Type B pancreatic cell (in vitro differentiated cells): ENCODE measurements at places on chromosomes 11 and 22. TPM values are rescaled to one million over a fixed set of nuclear protein-coding genes. Genes with fewer than 3 reads are reported as not detected.
A peak's percentile ranks its signal among the peaks of the same experiment; 100 is the strongest.

GRCh38 chr11:99565333-99565732 lies 544.6 kb downstream of the CNTN5 start:
- no peak overlapping the region for H3K4me3 ChIP-seq
- no peaks in the 10 kb centered on the region for H3K4me1 ChIP-seq
- no peaks in the 10 kb centered on the region for H3K36me3 ChIP-seq
- H3K27me3 ChIP-seq, result peaks cover 5% of the 10 kb centered on the region
- no peak overlapping the region for H3K27ac ChIP-seq

ANO3 gene
- 0.29 and 1.0 TPM in 2 replicates for total RNA-seq

SLC16A8 gene
- not detected in 2 replicates for total RNA-seq

DNA sequence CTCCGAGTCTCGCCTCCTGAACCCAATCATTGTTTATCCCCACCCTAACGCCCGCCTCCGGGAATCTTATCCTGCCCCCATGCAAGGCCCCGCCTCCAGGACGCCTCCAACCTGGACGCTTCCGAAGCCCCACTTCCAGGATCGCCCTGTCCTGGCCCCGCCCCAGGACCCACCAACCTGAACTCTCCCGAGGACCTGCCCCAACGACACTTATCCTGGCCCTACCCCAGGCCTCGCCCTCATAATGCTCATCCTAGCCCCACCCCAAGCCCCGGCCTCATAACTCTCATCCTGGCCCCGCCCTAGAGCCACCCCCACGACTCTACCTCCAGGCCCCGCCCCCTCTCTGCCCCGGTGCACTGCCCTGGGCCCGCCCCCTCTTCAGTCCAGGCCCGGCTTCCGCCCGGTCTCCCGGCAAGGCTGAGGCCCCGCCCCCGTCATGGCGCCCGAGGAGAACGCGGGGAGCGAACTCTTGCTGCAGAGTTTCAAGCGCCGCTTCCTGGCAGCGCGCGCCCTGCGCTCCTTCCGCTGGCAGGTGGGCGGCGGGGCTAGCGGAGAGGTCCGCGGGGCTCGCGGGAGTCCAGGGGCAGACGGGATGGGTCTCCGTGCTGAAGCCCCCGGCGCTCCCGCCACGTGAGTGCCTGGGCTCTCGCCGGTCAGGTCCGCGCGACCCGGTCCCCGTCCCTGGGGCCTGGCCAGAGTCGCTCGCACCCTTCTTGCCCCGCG lies 45.7 kb upstream of the DEFB108B start:
- peaks cover 16% of the 10 kb centered on the region for H3K4me1 ChIP-seq
- H3K27me3 ChIP-seq, result peaks cover 4% of the 10 kb centered on the region
- peak overlapping the region; percentile 99 for H3K4me3 ChIP-seq
- peak; percentile 95 for DNase-seq

OR52I2 gene
- total RNA-seq, result not detected in 2 replicates

PVALB gene
- total RNA-seq, result 0.75 TPM in 1 of 2 replicates, not detected in the other

DNA sequence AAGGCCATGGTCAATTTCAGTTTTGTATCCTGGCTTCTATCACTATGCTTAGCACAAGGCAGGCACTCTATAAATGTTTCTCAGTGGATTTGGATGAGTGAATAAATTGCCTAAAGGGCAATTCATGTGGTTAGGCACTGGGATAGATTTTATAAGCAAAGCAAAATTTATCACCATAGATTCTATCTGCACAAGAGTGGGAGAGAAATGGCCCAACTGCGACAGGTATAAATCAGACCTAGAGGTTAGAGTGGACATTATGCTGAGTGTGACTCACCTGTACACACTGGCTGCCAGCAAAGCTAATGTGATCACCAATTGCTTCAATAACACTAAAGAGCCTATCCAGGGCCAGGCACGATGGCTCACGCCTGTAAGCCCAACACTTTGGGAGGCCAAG lies 514.0 kb downstream of the BUD13 start:
- H3K4me3 ChIP-seq, result no peak overlapping the region
- H3K27me3 ChIP-seq, result peaks cover 37% of the 10 kb centered on the region
- no peaks in the 10 kb centered on the region for H3K36me3 ChIP-seq
- H3K27ac ChIP-seq, result no peak overlapping the region

- no peaks in the 10 kb centered on the region for H3K36me3 ChIP-seq
- no peak overlapping the region for H3K4me3 ChIP-seq
- peaks cover 13% of the 10 kb centered on the region for H3K4me1 ChIP-seq
Measured at GRCh38 chr22:49158741-49159564, 668.7 kb downstream of the BRD1 start.

C11orf87 gene
- 0.33 and 5.3 TPM in 2 replicates for total RNA-seq

- H3K36me3 ChIP-seq, result no peaks in the 10 kb centered on the region
- no peaks in the 10 kb centered on the region for H3K27me3 ChIP-seq
- H3K4me3 ChIP-seq, result no peak overlapping the region
- H3K4me1 ChIP-seq, result peaks cover 35% of the 10 kb centered on the region
Measured at GRCh38 chr11:103623933-103624332, 412.5 kb upstream of the DDI1 start.

RASD2 gene
- total RNA-seq, result 0.21 and 0.24 TPM in 2 replicates

DNA sequence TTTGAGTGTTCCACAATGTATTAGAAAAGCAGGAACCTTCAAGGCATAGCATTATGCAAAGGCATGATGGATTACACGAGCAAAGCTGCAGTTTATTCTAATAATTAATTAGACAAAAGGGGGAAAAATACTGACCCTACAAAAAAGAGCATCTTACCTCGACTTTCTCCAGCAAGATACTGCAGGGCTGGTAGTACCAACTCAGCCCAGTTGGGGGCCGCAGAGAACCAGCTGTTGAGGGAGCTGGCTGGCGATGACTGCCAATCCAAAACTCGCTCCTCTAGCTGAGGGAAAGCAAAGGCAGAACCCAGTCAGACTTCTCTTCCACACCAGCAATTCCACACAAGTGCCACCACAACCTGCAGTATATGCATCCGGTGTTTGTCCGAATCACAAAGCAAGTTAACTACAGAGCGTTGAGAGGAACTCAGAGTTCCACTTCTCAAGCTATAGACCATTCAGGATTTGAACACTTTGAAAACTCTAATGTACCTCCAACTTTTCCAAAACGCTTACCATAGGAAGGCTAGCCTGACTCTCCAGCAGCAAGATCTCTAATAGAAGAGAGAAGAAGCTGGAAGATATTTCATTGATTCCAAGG lies 13.7 kb downstream of the NFRKB start:
- H3K4me1 ChIP-seq, result no peaks in the 10 kb centered on the region
- DNase-seq, result no peak
- no peaks in the 10 kb centered on the region for H3K27me3 ChIP-seq
- no peak overlapping the region for H3K27ac ChIP-seq
- peaks cover 42% of the 10 kb centered on the region for H3K36me3 ChIP-seq

- no peak overlapping the region for H3K4me3 ChIP-seq
- peak overlapping the region; percentile 27 for H3K27ac ChIP-seq
- H3K4me1 ChIP-seq, result peaks cover 25% of the 10 kb centered on the region
- DNase-seq, result no peak
- H3K36me3 ChIP-seq, result no peaks in the 10 kb centered on the region
- H3K27me3 ChIP-seq, result no peaks in the 10 kb centered on the region
Measured at GRCh38 chr22:24482575-24482974, 12.6 kb upstream of the UPB1 start.

MMP13 gene
- total RNA-seq, result not detected in 2 replicates

GRCh38 chr22:38162881-38163843 lies 18.5 kb downstream of the PLA2G6 start:
- H3K36me3 ChIP-seq, result peaks cover 12% of the 10 kb centered on the region
- no peak for DNase-seq
- H3K27ac ChIP-seq, result peak overlapping the region; percentile 78

DNA sequence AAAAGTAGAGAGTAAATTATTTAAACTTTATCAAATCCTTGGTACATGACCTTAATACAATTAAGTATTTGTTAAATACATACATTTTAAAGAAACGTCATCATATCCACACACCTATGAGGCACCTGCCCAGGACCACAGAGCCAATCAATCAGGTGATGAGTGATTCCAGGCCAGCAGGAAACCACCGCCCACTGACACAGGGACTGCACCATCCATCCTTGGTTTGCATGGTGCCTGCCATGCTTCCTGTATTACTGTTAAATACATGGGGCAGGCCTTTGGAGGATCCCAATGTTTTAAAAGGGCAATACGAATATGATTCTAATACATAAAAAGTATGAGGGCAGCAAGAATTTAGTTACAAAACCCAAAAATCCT lies 7.0 kb upstream of the TBC1D10A start:
- no peak overlapping the region for H3K27ac ChIP-seq
- DNase-seq, result no peak
- no peak overlapping the region for H3K4me3 ChIP-seq
- H3K4me1 ChIP-seq, result no peaks in the 10 kb centered on the region

DNA sequence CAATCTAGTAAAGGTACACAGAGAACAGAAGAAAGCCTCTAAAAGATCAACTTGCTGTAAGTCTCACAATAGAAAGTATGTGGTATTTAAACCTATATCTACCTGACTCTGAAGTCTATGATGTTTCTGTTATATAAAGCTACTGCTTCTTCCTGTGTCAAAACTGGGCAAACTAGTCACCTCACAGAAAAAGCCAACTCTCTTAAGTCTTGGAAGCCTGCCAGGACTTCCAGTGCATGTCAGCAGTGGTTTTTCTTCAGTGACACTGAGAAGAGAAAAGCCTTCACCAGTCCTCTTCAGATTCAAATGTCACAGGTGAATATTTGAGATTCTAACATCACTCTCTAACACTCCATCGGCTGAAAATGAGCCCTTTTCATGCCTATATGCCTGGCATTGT lies 808.0 kb downstream of the DLG2 start:
- H3K27me3 ChIP-seq, result no peaks in the 10 kb centered on the region
- H3K27ac ChIP-seq, result peak overlapping the region; percentile 71
- H3K4me3 ChIP-seq, result no peak overlapping the region
- no peak for DNase-seq
- no peaks in the 10 kb centered on the region for H3K36me3 ChIP-seq
- peaks cover 9% of the 10 kb centered on the region for H3K4me1 ChIP-seq

GRCh38 chr11:111347723-111348115 lies 31.4 kb downstream of the POU2AF1 start:
- no peaks in the 10 kb centered on the region for H3K27me3 ChIP-seq
- no peak overlapping the region for H3K4me3 ChIP-seq
- DNase-seq, result no peak
- H3K36me3 ChIP-seq, result no peaks in the 10 kb centered on the region
- peaks cover 17% of the 10 kb centered on the region for H3K4me1 ChIP-seq
- H3K27ac ChIP-seq, result no peak overlapping the region

RAB6A gene
- 86.7 and 123 TPM in 2 replicates for total RNA-seq

- H3K36me3 ChIP-seq, result no peaks in the 10 kb centered on the region
- no peak for DNase-seq
- no peaks in the 10 kb centered on the region for H3K27me3 ChIP-seq
- H3K4me3 ChIP-seq, result no peak overlapping the region
- H3K27ac ChIP-seq, result no peak overlapping the region
- H3K4me1 ChIP-seq, result peaks cover 5% of the 10 kb centered on the region
Measured at GRCh38 chr22:46088541-46089311, 61.6 kb upstream of the PPARA start.

- H3K27me3 ChIP-seq, result no peaks in the 10 kb centered on the region
- no peak overlapping the region for H3K27ac ChIP-seq
Measured at GRCh38 chr22:35119494-35119893, 53.5 kb downstream of the ISX start.

DNA sequence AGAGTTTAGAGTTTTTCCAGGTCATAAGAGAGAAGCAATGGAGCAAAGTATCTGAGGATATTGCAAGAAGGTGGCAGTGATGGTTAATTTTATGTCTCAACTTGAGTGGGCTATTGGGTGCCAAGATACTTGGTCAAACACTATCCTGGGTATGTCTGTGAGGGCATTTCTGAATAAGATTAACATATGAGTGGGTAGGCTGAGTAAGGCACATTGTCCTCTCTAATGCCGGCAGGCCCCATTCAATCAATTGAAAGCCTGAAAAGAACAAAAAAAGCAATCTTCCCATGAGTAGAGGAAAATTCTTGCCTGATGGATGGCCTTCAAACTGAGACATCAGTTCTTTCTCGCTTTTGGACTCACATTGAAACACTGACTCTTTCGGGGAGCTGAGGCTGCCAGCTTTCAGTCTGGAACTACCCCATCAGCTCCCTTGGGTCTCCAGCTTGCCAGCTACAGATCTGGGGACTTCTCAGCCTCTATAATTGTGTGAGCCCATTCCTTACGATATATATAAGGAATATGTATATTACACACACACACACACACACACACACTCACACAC lies 228.8 kb downstream of the BUD13 start:
- no peak overlapping the region for H3K4me3 ChIP-seq
- no peaks in the 10 kb centered on the region for H3K4me1 ChIP-seq
- no peaks in the 10 kb centered on the region for H3K36me3 ChIP-seq
- H3K27me3 ChIP-seq, result peaks cover 6% of the 10 kb centered on the region
- no peak for DNase-seq
- no peak overlapping the region for H3K27ac ChIP-seq

DNA sequence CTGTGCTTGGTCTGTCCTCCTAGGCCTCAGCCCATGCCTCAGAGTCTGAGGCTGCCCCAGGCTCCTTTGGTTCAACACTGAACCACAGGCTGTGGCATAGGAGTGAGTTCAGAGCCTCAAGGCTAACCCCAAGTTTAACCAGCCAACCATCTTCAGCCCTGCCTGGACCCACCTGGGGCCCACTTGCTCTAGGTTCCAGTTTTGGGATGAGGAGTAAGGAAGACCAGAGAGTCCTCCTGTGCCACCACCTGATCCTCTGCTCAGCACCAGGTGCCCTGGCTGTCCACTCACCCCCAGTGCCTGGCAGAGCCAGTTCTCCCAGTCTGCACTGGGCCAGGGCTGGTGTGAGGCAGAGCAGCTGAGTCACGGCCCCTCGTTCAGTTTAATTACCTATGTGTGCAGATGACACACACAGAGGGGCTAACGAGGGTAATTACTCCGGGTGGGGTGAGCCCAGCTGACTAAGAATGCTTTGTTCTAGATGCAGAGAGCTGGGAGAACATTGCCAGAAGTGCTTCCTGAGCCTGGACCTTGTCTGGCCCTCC lies 12.0 kb upstream of the TMPRSS13 start:
- H3K27me3 ChIP-seq, result no peaks in the 10 kb centered on the region
- H3K4me1 ChIP-seq, result no peaks in the 10 kb centered on the region
- no peak overlapping the region for H3K27ac ChIP-seq
- no peak overlapping the region for H3K4me3 ChIP-seq
- DNase-seq, result no peak

DNA sequence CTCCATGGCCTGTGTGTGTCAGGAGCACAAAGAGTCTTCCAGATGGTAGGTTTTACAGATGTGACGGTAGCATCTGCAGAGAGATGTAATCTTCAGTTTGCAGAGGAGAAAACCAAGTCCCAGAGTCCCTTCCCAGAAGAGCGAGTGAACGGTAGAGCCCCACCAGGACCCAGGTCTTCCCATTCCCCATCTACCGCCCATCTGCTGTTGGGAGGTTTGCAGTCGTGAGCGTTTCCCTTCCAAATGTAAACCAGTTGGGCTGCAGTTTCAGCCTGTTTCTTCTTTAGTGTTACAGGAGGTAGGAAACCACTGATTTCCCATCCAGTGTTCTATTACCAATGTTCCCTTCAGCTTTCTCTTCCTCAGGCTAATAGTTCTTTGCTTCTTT lies 24.0 kb downstream of the PANX1 start:
- H3K36me3 ChIP-seq, result peaks cover 21% of the 10 kb centered on the region
- peaks cover 49% of the 10 kb centered on the region for H3K4me1 ChIP-seq
- no peaks in the 10 kb centered on the region for H3K27me3 ChIP-seq
- DNase-seq, result no peak
- peak overlapping the region; percentile 87 for H3K27ac ChIP-seq
- peak overlapping the region; percentile 24 for H3K4me3 ChIP-seq
